ENCODE measurements at places on chromosomes 3 and 15.
A peak's percentile ranks its signal among the peaks of the same experiment; 100 is the strongest.

DNA sequence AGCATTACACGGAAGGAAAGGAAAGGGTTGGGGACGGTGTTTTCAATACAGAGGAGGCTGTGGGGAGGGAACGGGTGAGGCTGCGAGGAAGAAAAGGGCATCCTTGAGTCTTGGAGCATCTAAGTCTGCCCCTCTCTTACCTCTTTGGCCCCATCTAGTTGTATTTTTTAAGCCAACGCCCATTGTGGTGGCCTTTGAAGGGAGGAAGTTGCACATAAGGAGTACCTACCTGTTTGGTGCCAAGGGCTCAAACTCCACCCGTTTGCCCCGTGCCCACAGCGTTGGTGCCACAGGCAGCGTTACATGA lies 146.1 kb upstream of the UMPS start:
- peak; percentile 9 for DNase-seq

- DNase-seq: no peak
Observed at GRCh38 chr3:27452368-27453090, 31.7 kb downstream of the SLC4A7 start.

- no peak for DNase-seq
Observed at GRCh38 chr3:72660270-72661114, 187.8 kb downstream of the SHQ1 start.

DNA sequence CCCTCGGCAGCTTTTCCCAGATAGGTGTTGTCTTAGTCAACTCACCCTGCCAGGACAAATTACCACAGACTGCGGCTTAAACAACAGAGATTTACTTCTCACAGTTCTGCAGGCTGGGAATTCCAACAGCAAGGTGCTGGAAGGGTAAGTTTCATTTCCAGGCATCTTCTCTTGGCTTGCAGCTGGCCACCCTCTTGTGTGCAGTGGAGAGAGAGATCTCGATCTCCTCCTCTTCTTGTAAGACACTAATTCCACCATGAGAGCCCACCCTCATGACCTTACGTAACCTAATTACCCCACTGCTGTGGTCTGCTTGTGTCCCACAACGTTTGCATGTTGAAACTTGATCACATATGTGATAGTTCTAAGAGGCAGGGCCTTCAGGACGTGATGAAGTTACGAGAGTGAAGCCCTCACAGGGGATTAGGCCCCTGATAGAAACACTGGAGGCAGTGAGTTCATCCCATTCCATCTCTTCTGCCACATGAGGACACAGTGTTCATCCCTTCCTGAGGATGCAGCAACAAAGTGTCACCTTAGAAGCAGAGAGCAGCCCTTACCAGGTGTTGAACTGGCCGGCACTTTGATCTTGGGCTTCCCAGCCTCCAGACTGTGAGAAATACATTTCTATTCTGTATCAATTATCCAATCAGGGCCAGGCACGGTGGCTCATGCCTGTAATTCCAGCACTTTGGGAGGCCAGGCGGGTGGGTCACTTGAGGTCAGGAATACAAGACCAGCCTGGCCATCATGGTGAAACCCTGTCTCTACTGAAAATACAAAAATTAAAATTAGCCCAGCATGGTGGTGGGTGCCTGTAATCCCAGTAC lies 247.7 kb downstream of the PLCL2 start:
- DNase-seq: no peak

DNA sequence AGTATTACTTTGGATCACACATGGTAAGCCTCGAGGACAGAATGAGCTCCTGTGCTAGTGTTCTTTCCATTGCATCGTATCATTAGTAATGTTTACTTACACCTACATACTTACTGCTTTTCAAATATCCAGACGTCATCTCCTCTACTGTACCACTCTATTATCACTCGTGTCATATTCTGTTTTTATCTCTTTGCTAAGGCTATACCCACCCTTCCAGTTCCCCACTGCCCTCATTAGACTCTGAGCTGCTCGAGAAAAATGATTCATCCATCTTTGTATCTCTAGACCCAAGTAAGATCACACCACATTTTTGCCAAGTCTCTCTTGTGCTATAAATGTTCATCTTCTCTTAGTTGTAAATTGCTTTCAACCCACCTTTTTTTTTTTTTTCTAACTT lies 245.7 kb downstream of the TIGIT start:
- no peak for DNase-seq

- DNase-seq: no peak
Observed at GRCh38 chr3:117762621-117763037, 1053.0 kb downstream of the TUSC7 start.

DNA sequence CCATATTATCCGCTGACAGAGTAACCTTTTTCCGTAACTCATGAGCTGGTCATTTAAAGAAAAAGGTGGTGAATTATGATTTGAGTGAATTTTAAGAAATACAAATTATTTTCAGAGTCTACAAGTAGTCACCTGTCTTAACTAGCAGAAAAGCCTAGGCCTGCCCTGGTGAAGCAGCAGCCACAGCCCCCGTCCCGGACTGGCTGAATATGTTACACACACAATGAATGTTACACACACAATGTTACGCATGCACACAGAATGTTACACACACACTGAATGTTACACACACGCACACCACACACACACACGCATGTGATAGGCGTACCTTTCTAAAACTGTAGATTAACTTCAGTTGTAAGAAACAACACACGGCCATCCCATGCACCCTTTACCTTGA lies 77.8 kb downstream of the VGLL4 start:
- no peak for DNase-seq
